Stimulated activated CD4-positive, alpha-beta T cell treated with anti-CD3 and anti-CD28 coated beads, Interleukin-12 subunit alpha, Interleukin-12 subunit beta, amount 100 ng/mL, for 24 hours (primary cell): ENCODE measurements at places on chromosomes 3 and 15.

DNA sequence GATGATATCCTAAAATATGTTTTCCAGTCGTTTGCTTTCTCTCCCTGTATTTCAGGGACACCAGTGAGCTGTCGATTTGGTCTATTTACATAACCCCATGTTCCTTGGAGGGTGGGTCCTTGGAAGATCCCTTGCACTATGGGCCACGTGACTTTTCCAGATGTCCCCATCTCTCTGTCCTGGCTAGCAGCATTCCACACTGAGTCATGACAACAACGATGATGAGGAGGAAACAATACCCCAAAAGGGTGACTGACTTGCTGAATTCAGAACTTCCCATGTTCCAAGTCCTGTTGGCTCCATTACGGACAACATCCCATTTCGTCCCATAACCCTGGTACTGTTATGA, 134.3 kb downstream of the NSMCE3 start:
- no peak for DNase-seq

GRCh38 chr3:41569632-41570305, 370.5 kb downstream of the CTNNB1 start:
- DNase-seq, result no peak

- DNase-seq, result no peak
Measured at GRCh38 chr15:84143753-84144314, 91.7 kb upstream of the GOLGA6L4 start.

DNA sequence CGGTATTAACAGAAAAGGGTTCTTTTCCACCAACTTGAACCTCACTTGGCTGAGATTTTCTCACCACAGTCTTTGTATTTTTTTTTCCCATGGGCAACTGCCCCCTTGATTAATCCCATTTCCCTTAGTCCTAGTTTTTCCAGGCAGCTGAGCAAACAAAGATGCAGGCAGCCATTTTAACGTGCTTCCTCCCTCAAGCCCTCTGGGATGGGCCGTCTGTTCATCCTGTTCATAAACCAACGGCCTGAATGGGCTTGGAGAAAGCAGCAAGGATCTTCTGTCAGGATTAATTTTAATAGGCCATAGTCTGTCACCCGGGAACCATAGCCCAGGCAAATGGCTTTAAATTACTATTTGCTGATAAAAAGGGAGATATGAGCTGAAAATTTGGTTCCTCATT, 10.4 kb upstream of the POLR2M start:
- DNase-seq, result no peak

- no peak for DNase-seq
Measured at GRCh38 chr3:194132465-194133286, 3.3 kb upstream of the HES1 start.

DNA sequence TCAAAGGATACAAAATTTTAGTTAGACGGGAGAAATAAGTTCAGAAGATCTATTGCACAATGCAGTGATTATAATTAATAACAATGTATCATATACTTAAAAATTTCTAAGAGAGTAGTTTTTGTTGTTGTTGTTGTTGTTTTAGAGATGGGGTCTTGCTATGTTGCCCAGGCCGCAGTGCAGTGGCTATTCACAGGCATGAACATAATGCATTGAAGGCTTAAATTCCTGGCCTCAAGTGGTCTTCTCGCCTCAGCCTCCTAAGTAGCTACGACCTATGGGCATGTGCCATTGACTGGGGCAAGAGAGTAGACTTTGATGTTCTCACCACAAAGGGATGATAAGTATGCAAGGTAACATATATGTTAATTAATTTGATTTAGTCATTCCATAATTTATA, 7.5 kb downstream of the STRIT1 start:
- DNase-seq, result no peak

DNA sequence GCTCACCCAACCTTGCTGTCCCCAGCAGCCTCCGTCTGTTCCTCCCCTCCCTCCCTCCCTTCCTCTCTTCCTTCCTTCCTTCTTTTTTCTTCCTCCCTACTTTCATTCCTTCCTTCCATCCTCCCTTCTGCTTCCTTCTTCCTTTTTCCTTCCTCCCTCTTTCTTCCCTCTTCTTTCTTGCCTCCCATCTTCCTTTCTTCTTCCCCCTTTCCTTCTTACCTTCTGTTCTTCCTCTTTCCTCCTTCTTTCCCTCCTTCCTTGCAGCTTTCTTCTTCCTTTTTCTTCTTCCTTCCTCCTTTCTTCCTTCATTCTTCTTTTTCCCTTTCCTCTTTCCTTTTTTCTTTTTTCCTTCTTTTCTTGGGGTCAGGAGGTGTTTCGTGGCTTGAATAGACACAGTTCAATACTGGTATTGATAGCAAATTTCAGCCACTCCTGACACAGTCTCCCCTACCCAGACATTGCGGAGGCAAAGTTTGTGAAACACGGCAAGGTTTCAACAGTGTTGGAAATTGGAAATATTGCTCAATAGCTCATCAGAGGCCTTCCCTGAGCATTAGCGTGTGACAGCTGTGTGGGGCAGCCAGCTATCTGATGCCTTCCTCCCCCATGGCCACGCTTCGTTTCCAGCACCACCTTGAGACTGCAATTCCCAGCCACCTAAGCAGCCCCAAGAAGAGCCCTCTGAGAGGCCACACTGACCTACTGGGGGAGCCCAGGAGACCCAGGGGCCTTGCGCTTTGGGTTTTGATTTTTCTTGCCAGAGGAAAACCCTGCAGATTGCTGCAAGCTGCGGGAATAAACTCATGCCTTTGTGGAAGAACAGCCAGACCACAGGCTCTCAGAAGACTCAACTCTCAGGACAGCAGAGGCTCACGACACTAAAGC, 82.2 kb downstream of the KLF15 start:
- no peak for DNase-seq

- no peak for DNase-seq
Measured at GRCh38 chr3:156132313-156132712, 11.9 kb downstream of the KCNAB1 start.

- no peak for DNase-seq
Measured at GRCh38 chr15:42133886-42134502, 22.4 kb downstream of the PLA2G4F start.

DNA sequence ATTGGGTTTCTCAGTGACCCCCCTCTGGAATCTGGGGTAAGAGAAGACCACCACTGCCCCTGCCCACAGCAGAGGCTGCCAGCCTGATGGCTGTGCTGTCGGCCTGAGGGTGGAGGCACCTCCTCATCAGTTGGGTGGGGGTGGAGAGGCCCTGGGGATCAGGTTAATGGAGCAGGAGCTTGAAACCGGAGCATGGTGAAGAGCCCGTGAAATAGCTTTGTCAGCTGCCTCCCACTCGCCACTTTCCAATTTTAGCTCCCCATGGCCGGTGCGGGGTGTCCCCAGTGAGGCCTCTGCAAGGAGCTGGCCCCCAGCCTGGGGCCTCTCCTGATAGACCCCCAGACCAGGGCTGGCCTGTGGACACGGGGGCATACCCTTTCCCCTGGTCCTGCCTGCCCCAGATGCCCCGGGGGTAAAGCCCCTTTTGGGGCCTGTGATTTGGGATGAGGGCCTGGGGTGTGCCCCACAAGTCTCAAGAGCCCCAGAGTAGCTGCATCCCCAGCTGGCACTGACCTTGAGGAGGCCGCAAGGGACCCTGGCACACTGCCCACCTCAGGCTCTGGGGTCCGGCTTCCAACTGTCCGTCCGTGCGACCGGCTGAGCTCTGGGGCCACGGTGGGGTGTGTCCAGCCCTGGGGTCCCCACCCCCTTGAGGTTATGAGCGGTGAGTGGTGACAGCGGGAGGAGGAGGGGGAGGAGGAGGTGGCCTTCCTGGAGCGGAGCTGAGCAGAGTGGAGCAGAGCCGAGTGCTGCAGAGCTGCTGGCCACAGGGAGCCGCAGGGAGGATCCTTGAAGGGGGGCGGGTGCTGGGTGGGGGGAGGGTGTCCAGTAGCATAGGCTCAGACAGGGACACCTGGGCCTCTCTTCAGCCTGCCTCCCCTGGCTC, at the start of gene HHATL:
TSS of gene HHATL (minus strand) at position 733 of the 886 bp plus-strand sequence. CDS start 1,972 bp downstream, outside the sequence.
- no peak for DNase-seq

GRCh38 chr3:150110097-150110496, 139.4 kb upstream of the PFN2 start:
- DNase-seq, result no peak

DNA sequence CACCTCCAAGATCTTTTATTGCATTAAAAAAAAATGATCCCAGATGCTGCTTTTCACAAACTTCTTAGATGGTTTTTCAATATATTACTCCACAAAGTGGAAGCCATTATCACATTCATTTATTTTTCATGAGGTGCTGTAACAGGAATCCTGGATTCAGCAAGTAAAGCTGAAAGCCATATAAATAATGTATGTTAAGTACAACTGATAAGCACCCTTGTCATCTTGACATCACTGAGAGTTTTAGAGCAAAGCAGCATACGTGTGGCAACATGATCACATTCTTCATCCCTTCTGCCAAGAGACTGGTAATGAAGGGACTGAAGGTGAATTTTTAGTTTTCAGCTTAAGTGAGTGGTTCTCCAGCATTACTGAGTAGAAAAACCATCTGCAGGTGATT, 44.9 kb upstream of the LRRFIP2 start:
- no peak for DNase-seq

DNA sequence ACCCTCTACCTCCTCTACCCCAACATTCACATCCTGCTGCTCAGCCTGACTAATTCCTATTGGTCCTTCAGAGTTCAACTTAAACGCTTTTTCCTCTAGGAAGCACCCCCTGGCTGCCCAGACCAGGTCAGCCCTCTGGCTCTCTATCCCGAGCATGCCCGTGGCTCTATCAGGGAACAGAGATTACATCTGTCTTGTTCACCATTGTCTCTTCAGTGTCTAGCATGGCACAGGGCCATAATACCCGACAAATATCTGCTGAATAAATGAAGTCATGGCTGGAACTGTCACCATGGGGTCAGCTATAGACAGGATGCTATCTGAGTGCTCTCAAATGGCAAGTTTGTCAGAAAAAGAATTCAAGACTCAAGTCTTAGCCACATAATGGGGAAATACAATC, 296.9 kb upstream of the CHRNA7 start:
- DNase-seq, result no peak

DNA sequence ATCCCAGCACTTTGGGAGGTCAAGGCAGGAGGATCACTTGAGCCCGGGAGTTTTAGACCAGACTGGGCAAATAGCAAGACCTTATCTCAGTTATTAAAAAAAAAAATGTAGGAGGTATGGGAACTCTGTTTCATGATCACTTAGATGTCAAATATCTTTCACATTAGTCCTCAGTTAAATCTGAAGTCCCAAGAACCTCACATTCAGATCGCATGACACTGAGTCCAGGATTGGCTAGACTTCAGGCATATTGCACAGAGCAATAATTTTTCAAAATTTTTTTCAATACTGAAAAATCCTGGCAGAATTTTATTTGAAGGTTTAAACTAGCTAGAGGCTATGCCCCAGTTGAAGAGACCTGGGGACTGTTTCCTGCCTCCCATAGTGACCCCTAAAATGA, 56.3 kb upstream of the ZNF148 start:
- no peak for DNase-seq

DNA sequence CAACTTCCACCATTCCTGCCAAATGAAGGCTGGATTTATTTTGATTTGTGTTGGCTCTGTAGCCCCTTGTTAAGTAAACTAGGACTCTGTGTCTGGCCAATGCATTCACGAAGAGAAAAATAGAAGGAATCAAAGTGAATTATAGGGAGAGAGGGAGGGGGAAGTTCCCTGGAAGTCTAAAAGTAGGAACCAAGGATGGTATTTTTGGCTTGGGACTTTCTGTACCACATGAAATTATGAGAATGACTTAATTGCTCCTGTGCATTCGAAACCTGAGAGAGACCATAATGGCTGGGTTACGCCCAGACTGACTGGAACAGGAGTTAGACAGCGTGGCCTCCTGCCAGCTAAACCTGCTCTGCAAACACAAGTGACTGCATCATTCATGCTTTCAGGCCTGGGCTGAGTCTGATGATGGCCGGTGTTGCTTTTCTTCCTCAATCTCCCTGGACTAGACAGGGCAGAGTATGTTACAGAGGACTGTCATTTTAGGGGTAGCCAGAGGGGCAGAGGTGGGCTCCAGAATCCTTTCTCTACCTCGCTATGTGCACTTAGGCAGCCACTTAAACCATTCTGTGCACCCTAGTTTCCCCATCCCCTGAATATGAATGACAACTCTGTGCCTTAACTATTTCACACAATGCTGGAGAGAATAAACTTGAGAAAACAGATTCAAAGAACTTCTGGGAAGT, 58.9 kb downstream of the MYO1E start:
- no peak for DNase-seq

DNA sequence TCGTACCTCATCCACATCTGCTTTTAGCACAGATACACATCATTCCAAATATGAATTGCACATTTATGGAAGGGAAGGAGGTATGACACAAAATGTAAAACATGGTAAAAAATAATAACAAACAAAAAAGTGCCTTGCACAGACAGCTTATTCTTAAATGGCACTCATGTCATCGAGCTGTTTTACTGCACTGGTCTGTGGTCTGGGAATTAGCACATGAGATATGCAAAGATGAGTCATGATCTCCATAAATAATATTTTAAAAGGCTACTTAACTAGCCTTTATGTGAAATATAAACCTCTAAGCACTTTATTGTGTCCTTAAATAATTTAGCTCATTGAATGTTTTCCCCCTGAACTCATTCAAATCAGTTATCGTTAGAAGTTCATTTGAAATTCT, 142.2 kb upstream of the ZNF385D start:
- no peak for DNase-seq

DNA sequence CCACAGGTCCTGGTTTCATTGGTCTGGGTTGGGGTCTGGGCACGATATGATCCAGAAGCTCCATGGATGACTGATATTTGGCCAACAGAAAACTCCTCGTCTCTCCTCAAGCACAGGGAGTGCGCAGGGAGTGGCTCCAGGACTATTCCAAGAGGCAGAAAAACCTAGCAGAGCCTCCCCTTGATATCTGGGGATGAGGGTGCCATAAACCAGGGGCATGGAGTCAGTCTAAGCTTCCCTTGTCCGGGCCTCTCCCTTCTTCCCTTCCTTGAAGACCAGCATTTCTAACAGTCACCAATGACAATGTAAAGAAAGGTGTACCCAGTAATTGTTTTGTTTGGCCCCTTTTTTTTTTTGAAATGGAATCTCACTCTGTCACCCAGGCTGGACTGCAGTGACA, 99.4 kb upstream of the HACD2 start:
- no peak for DNase-seq

- no peak for DNase-seq
Measured at GRCh38 chr3:131541288-131541687, 38.5 kb upstream of the MRPL3 start.

DNA sequence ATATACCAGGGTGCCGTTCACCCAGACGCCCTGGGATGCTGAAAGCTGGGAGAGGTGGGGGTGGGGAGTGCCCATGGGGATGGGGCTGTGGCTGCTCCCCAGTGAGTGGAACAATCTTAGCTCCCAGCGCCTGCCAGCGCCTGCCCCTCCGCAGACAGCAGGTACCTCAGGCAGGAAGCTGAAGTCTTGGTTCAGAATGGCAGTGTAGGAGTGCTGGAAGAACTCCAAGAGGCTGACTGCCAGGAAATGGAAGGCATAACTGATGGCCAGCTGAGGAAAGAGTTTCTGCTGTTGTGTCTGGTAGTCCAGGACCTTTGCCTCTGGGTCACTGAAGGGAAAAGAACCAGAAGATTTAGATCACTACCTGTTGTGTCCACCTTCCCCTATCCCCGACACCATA, 8.4 kb downstream of the ACOX2 start:
- no peak for DNase-seq

DNA sequence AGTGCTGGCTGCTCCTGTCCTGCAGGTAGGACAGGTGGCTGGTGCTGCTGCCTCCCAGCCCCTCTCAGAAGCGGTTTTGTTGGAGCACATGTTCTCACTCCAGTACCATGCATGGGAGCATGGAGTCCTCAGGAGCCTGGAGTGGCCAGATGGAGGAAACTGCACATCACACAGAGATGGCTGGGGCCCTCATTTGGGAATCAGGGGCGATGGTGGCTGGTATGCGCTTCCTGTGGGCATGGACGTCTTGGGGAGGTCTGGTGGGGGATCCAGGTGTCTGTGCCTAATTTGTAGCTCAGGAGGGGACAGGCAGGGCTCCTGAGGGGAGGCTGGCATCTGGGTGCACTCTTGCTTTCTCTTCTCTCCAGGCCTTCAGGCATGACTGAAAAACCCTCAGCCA, 168.2 kb downstream of the KLF13 start:
- no peak for DNase-seq
